Activated CD8-positive, alpha-beta memory T cell treated with anti-CD3 and anti-CD28 coated beads, Interleukin-2, amount 50 U/mL, for 4 hours (primary cell): ENCODE measurements at places on chromosomes 2 and 18.

GRCh38 chr2:31256611-31257382 lies 22.8 kb downstream of the EHD3 start:
- DNase-seq: no peak

DNA sequence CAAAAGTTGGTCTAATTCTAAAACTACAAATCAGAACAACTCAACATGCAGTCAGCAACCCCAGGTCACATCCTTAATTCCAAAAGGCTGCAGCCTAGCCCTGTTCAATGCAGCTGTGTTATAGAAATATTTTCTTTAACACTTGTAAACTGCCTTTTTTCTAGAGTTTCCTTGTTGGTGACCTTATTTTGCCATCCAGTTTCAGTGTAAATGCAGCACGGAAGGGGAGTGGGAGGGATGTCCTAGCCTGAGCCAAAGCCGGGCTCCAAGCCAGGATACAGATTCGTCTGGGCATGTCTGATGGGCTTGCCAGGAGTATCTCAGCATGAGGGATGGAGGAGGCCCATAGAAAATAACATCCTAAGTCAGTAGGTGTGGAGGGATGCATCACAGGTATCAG lies 17.7 kb upstream of the SP3 start:
- DNase-seq: no peak

GRCh38 chr2:138942466-138942865 lies 162.3 kb upstream of the NXPH2 start:
- no peak for DNase-seq

GRCh38 chr18:45373286-45373880 lies 241.9 kb upstream of the SLC14A2 start:
- DNase-seq: no peak

DNA sequence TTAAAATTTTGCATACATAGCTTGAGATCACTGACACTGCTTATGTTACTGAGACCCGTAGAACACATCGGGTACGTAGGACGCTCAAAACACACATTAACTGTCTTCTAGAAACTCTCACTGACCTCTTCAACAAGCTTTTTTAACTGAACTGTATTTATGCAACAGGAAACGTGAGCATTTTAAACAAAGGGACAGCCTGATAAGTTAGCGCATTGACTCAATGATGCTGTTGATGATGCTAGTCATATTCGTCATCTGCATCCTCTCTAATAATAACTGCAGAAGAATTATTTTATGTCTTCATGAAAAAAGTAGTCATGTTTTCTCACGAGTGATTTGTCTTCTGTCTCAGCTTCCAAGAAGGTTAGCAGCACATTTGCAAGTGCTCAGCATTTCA lies 824.0 kb downstream of the DCDC2C start:
- no peak for DNase-seq

DNA sequence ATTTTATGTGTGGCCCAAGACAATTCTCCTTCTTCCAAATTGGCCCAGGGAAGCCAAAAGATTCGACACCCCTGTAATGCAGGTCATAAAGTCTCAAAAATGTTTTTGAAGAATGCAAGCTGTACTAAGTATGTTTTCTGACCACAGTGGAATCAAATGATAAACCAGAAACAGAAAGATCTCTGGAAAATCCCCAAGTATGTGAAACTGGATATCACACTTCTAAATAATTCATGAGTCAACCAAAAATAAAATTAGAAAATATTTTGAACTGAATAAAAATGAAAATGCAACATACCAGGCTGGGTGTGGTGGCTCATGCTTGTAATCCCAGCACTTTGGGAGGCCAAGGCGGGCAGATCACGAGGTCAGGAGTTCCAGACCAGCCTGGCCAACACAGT lies 34.1 kb upstream of the UBE2F start:
- no peak for DNase-seq

DNA sequence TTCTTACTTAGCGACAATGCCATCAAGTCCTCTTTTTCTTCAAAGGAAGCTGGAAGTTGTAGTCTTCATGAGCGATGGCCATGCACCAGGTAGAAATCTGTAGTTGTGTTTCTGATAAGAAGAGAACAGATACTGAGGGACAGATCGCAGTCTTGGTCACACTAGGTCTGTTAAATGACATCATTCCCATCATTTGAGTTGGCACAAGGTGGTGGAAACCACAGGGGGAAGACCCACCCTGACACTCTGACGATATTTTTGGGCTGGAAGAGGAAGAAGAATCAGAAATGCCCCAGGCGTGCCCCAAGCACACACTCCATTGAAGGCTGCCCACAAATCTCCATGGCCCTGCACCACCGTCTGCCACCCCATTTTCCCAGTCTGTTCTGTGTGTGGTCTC lies 89.0 kb upstream of the BOD1L2 start:
- no peak for DNase-seq

DNA sequence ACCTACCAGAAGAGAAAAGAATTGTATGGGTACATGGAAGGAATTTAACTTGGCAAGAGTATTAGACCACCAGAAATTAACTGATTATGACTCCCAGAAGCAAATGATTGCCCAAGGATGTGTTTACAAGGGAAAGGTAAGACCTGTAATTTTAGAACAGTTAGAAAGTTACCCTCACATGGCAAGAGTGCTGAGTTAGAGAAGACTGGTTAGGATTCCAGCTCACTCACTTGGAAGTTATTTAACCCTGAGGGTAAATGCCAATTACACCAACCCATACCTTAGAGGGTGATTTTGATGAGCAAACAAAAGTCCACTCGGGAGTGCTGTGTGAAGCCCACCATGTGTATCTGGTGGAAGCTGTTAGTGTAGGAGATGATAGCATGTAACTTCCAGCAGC lies 170.2 kb downstream of the TPGS2 start:
- DNase-seq: no peak

GRCh38 chr2:215104226-215104625 lies 34.2 kb downstream of the ABCA12 start:
- no peak for DNase-seq

DNA sequence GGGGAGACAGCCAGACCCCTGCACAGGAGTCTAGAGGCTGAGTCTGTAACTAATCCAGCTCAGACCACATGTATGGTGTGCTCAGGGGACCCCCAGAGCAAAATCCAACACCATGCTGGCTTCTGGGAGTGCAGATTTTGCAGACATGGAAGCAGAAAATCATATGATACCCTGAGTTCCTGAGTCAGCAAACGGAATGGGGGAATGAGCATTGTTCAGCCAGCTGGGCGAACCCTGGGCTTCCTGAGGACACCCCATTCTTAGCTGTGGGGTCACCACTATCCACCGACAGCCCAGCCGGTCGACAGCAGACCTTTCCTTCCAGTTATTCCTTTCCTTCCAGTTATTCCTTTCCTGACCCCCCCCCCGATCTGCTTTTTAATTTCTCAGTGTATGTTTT lies 322.9 kb downstream of the GBX2 start:
- no peak for DNase-seq

DNA sequence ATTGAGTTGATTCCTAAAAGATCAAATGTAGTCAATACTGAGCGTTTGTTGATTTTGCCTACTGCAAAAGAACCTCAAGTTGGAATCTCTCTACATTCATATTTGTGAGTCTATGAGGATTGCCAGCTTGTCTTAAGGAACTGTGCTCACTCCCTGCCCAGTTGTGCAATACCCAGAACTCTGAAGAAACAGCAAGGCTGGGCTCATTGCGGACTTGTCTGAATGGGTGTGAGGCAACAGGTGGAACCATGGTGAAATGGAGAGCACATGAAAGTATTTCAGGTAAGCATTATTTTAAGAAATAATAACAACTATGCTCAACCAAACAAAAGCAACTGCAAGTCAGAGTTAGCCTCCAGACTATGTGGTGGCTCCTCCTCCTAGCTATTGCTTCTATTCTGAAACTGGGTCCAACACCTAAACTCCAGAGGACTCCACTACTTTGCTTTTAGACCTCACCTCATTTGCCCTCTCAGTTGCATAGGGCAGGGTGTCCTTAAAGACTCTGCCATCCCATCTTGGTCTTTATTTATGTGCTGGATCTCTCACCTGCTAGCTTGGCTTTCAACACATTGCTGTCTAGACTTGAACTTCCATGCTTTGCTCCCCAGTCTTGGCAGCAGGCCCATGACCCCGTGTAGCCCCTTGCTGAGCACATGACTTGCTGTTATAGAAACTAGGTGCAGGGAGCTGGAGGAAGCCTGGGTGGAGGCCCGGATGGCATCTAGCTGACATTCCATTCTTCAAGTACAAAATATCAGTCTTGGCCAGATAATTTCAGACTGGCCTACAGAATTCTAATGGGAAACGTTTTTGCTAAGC lies 94.8 kb upstream of the ARL5A start:
- DNase-seq: no peak

DNA sequence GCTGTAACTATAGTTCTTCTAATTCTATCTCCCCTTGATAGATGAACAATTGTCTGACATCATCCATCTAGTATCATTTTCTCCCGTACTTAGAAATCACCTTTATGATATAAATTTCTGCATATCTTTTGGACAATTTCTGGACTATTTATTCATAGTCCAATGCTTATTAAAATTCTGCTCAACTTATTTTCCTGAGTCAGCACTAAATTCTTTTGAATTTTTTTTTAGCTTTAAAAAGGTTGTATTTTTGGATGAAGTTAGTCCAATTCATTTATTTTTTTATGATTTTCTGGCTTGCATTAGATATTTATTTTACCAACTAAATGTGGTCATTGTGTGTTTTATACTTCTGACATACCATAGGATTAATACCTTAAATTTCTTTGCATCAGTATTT lies 538.5 kb upstream of the DCC start:
- DNase-seq: no peak

DNA sequence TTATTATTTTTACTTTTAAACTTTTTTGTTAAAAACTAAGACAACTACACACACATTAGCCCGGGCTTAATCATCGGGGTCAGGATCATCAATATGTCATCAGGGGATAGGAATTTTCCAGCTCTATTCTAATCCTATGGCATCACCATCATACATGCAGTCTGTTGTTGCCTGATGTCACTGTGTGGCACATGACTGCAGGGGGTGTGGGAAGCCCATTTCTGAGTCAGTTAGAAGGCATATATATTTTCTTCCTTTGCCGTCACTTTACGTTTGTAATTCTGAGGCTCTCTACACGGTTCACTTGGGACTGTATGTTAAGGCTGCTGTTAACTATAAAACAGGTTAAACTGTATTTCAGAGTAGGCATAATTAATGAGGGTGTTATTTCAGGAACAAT lies 144.4 kb upstream of the ITGA6 start:
- no peak for DNase-seq

GRCh38 chr2:127639111-127639474 lies 6.9 kb upstream of the GPR17 start:
- DNase-seq: no peak

DNA sequence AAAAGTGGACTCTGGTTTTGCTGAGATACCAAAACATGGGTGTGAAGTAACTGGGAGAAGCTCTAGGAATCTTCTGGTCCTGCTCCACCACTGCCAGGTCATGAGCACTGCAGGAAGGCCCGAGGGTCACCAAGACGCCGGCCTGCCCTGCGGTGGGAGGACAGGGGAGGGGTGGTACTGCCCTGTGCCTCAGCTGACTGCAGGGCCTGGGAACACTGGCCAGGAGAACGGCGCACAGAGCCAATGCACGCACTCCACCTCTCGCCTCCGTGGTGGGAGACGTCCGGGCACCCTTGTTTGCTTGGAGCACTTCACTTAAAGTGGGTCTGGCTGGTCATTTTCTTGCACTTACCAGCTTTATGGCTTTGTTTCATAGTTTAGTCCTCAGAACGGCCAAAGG lies 153.4 kb downstream of the SH3RF3 start:
- DNase-seq: no peak

GRCh38 chr2:172342611-172343010 lies 84.8 kb upstream of the ITGA6 start:
- DNase-seq: no peak

GRCh38 chr2:176124110-176124946 lies 1.8 kb downstream of the HOXD9 start:
- DNase-seq: no peak

DNA sequence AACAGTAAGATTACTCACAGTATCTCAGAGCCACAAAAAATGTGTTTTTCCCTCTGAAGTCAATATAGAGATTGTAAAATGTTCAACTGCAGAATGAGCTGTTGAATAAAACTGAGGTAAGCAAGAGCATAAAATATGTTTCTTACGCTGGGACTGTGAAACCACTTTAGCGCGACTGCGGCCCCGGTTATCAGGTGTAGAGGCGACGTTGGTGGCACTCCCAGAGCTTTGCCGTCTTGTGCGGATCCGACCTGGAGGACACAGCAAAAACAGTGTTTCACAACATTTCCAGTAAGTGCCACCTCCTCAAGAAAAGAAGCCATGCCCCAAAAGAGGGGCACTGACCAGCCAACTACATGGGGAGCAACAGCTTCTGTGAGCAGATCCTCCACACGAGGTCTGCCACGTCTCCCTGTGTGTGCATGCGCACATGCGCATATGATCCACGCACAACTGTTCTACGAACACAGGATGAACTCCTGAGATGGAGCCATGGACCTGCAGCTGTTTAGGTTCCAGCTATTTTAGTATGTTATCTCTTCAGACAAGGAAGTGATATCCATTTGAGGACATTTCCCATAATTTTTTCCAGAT lies 100.7 kb upstream of the RNU4ATAC start:
- DNase-seq: no peak

DNA sequence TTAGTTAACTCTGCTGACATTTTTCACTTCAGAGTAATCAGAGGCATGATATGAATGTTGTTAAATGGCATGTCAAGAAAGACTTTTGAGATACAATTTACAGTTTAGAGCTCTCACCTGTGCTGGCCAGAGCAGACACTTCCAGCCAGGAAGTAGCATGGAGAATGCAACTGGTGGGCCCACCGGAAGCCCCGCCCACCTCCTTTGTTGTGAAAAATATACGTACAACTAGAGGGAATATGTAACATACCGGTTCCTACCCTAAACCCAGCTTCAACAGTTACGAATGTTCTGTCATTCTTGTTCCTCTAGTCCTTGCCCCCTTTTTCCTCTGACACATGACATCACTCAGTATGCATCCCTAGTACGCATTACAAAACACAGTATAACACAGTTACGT lies 70.2 kb upstream of the ITM2C start:
- peak; percentile 23 for DNase-seq

- DNase-seq: peak; percentile 99
These were observed at the start of gene RPIA for GRCh38 chr2:88691339-88692183. TSS of gene RPIA (plus strand) at chr2:88691673. CDS start at chr2:88691699, 26 bp downstream.

DNA sequence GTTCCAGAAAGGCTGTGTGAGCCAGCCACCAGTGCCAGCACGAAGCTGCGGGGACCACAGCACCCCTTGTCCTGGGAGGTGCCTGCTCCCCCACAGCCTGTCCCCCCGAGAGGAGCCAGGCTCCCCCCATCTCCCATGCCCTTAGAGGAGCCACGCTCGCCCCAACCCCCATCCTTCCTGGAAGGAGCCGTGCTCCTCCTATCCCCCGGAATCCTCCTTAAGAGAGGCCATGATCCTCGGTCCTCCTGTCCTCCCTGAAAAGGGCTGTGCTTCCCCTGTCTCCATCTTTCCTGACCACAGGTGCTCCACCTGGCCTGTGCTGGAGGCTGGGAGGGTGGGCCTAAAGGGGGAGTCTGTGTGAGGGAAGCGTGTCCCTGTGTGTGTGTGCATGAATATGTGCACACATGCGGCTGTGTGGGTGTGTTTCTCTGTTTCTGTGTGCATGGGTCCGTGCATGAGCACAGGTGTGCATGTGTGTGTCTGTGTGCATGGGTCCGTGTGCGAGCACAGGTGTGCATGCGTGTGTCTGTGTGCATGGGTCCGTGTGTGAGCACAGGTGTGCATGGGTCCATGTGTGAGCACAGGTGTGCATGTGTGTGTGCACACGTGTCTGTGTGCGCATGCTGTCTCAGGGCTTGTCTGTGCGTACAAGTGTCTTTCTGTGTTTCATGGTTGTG lies 80.3 kb downstream of the RTP5 start:
- no peak for DNase-seq

- no peak for DNase-seq
These were observed 33.4 kb upstream of the HPCAL1 start for GRCh38 chr2:10269291-10269690.

GRCh38 chr2:225768741-225769140 lies 369.2 kb downstream of the NYAP2 start:
- DNase-seq: no peak
